ENCODE measurements at places on chromosomes 2 and 18.
A peak's percentile ranks its signal among the peaks of the same experiment; 100 is the strongest.

DNA sequence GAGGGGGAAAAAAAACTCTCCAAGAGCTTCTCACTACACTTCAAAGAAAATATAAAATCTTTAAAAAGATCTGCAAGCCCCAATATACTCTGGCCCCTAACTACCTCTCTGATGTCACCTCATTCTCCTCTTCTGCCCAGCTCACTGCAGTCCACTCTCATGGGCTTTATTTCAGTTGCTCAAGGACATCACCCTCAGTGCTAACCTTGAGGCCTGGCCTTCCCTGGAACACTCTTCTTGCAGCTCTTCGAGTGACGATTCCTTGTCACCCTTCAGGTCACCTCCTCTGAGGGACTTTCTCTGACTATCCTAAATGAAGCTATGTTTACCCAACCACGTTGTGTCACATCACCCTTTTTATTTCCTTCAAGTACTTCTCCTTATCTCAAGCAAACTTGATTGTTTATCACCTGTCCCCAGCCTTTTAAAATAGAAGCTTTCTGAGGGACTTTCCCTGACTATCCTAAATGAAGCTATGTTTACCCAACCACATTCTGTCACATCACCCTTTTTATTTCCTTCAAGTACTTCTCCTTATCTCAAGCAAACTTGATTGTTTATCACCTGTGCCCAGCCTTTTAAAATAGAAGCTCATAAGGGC, 10.4 kb downstream of the RTTN start:
- DNase-seq, result no peak

GRCh38 chr2:220999356-220999755, 572.7 kb downstream of the EPHA4 start:
- DNase-seq, result no peak

DNA sequence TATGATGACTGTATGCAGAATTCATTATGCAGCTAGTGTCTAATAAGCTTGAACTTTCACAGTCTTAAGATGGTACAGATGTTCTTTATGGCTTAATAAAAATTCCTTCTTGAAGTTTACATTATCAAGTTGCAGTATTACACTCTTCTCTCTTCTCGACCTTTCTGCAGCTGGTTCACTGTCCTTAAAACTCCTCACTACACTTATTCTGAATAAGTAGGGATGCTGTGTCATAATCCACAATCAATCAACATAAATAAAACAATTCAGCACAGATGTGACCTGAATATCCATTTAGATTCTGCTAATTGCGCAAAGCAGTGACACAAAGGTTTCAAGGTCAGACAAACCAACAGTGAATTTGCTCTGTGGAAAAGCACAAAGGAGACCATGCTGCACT, 356.8 kb downstream of the SUCLG1 start:
- DNase-seq, result no peak

DNA sequence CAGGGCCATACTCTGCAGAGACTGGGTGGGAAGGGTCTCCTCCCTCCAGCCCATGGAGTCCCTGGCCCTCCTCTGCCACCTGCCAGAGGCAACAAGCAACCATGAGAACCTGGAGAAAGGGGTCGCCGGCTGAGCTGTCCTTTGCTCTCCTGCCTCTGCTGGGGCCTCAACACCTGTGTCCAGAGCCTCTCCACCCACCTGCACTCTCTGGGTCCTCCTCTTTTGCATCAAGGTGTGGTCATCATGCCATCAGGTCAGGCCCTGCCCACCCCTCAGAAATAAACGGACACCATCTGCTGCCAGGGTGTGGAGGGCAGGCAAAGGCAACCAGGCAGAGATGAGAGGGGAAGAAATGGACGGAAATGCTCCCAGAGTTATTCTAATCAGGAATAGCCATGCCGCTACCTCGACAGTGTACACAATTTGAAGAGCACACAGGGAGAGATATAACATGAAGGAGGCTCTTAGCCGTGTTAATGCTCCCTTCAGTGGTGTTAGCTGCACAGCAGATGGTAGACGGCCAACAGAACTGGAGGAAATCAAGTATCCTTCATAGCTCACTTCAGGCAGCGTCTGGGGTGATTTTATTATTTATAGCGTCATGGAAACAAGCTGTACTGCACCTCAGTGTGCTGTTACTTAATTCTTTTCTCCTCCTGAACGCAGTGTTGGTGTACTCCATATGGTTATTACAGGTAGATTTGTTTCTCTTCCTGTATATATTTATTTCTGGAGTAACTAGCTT, 247.9 kb downstream of the TSN start:
- DNase-seq, result peak; percentile 56

- DNase-seq, result no peak
These were observed 175.4 kb downstream of the NRP2 start for GRCh38 chr2:205857520-205858237.

GRCh38 chr2:208315081-208315788, 49.2 kb downstream of the PIKFYVE start:
- no peak for DNase-seq

DNA sequence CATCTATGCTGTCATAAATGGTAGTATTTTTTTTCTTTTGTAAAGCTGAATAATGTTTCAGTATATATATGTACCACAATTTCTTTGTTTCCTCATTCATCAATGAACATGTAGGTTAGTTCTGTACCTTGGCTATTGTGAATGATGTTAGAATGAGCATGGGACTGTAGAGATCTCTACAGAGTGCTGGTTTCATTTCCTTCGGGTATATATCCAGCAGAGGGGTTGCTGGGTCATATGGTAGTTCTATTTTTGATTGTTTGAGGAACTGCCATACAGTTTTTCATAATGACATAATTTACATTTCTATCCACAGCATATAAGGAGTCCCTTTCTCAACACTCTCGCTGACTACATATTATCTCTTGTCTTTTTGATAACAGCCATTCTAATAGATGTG, 243.5 kb downstream of the CDH7 start:
- no peak for DNase-seq

- no peak for DNase-seq
These were observed 59.4 kb downstream of the RNF152 start for GRCh38 chr18:61833387-61833786.

DNA sequence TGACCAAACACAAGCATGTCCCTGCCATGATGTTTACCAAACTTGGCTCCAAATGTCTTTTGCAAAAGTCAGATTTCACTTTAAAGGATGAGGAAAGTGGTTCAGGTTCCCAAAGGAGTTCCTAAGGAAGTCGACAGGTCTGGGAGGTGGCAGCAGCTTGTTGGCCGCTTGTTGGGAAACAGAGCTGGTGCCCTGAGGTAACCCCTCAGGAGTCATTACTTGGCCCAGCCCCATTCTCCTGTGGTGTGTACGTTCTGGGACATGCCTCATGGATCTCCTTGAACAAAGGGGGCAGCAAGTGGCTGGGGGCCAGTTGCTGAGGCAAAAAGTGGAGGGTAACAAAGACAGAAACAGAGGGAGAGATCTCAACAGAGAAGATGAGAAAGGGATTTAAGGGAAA, 10.9 kb downstream of the TMBIM1 start:
- no peak for DNase-seq

- no peak for DNase-seq
These were observed 28.0 kb downstream of the RFX8 start for GRCh38 chr2:101446869-101447268.

DNA sequence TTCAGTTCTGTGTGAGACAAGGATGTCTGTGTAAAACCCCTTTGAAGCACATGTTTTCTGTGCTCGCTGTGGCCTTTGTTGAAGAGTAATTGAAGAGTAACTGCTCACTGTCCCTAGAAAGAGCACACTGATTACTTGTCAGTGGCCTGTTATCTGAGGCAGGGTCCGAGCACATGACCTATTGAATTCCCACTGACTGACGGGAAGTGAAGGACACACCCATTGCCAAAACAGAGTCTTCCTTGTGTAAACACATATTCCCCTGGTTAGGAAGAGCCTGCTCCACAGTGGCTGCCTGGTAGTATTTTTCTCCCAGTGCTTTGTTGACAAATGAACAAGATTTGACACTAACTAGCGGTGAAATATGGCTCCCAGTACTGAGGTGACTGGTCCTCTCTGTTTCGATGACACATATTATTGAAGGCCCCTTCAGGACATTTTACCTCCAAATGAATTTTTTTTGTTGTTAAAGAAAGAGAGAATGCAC, 148.5 kb upstream of the GYPC start:
- DNase-seq, result no peak

- DNase-seq, result no peak
These were observed 257.7 kb upstream of the AGAP1 start for GRCh38 chr2:235235977-235236767.

- no peak for DNase-seq
These were observed 4.1 kb upstream of the LOXHD1 start for GRCh38 chr18:46660957-46661749.

GRCh38 chr2:60873381-60873780, 8.0 kb upstream of the REL start:
- no peak for DNase-seq

GRCh38 chr2:231288590-231288989, 90.2 kb downstream of the ARMC9 start:
- DNase-seq, result peak; percentile 65

DNA sequence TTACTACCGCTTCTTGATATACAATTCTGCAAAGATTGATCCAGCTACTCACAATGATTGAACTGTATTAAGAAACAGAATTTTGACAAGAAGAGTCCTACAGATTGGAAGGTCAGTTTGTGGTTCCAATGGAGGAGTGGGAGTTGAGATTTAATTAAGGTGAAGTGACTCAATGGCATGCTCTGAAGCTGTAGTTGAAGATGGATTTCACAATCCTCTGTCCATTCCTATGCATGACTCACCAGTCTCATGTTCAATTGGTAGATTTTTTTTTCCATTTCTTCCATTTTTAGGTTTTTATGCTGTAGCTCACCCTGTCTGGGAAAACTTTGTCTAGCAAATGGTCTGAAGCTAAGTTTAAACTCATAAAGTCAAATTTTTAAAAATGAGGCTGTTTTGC, 83.3 kb downstream of the DPP4 start:
- DNase-seq, result no peak

GRCh38 chr2:112836163-112836560, 417 bp downstream of the IL1B start:
- peak; percentile 25 for DNase-seq

DNA sequence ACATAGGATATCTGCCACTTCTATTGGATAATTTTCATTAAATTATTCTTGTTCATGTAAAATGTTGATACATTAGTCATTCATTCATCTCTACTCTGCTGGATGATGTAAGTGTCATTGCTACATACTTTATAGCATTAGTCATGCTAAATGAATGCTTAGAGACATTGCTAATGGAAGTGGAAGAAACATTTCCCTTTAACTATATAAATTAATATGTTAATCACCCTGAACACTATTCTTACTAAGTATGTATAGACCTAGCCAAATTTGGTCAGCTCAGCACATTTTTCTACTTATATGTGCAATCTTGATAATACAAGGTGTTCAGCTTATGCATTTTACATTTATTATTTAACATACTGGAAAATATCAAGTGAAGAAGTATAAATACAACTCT, 160.2 kb downstream of the DPP4 start:
- no peak for DNase-seq

GRCh38 chr2:174967691-174968260, 37.4 kb downstream of the CHN1 start:
- no peak for DNase-seq

DNA sequence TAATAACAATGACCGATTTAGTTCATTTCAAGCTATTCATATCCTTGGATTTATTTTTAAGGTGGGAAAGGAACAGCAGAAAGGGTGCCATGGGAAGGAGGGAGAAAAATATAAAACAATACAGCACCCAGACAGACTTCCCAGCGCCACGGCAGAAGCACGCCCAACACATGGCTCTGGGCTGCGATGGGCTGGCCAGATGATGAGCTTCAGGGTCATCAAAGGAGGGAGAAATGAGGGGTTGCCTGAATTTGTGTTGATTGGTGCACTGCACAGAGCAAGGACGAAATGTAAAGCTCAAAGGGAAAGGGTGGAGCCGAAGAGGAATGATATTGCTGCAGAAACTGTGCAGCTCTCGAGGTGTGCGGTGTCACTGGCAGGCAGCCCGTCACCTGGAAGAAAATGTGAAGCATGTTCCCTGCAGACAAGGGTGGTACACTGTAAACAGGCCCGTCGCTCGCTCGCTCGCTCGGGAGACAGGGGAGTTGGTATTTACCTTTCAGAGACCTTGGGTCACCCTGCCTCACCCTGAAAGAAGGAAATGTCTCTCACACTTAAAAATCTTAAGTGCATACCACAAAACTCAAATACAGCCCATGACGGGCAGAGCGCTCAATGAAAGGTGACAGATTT, 195.5 kb upstream of the CTAGE1 start:
- DNase-seq, result no peak

DNA sequence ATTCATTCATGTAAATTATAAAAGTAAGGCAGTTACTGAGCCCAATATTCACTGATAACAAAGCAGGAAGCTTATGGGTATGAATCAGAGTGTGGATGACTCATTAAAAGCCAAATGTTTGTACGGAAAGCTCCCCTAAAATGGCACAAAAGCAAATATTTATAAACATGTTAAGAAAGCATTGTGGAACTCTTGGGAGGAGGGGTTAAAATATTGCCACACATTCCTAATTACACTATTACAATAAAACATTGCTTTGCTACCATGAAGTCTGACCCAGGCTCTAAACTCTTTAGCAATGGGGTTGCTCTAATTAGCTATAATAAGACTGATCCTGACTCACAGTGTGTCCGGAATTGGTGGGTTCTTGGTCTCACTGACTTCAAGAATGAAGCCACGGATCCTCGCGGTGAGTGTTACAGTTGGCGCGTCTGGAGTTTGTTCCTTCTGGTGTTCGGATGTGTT, 110.9 kb downstream of the NAB1 start:
- no peak for DNase-seq

GRCh38 chr2:98498703-98499440, 54.2 kb downstream of the INPP4A start:
- DNase-seq, result no peak

All from osteocyte (in vitro differentiated cells).